AG04450 (cell line): ENCODE measurements at places on chromosomes 5 and 9. TPM values are rescaled to one million over a fixed set of nuclear protein-coding genes. Genes with fewer than 3 reads are reported as not detected.

DNA sequence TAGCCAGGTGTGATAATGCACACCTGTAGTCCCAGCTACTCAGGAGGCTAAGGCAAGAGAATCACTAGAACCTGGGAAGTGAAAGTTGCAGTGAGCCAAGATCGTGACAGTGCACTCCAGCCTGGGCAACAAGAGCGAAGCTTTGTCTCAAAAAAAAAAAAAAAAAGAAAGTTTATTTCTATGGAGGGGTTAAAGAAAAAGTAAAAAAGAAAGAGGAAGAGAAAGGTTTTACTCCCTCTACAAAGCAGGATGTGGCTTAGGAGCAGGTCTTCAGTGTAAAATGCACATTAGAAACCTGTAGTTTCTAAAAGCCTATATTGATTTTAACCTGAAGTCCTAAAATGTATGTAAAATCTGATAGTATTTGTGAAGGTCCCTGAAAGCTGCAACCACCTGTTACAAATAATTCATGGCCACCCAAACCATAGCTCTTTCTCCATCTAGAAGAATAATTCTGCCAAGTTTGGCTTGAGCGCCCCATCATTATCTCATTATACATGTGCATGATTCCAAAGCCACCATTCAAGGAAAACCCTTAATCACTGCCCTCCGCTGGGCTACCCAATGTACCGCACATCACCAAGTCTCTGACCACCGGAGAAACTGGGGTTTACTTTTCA is 3.4 kb downstream of the FNBP1 start:
- DNase-seq, result no peak

DNA sequence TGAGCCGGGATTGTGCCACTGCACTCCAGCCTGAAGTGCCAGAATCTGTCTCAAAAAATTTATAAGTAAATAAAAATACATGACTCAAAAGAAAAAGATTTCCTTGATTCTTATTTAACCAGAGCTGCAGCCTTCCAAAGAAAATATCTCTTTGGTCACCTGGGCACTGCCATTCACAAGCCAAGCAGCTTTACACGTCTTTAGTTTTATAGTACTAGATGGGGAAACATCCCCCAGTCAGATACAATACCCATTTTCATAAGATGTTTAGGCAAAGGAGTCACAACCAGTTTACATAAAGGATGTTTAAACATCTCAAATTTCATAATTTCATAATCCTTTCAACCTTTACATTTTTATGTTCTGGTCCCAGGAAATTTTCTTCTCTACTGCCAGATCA is 13.7 kb upstream of the OXCT1 start:
- no peak for DNase-seq

DNA sequence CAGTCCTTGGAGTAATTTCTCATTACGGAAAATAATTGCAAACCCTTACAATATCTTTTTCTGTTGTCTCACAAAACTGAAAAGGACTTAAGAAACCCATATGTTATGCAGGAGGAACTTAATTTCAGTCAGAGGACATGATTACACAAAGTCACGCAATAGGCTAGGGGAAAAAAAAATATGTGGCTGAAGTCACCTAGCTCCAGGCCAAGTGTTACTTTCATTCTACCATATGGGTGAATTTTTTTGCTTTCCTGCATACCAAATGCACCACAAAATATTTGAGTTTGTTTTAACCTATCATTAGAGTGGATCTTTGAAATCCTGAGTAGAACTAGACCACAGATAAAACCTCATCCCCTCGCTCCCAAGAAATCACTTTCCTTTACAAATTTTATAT is 523.5 kb downstream of the CAAP1 start:
- no peak for DNase-seq

GRCh38 chr9:38713426-38713825 is 6.5 kb downstream of the FAM240B start:
- DNase-seq, result peak; percentile 30

GRCh38 chr5:79011219-79011836 is 26.2 kb upstream of the ARSB start:
- peak; percentile 8 for DNase-seq

GRCh38 chr5:51997949-51998348 is 614.7 kb downstream of the ISL1 start:
- no peak for DNase-seq

The PHF2 gene
- 8.5 and 8.8 TPM in 2 replicates for polyA plus RNA-seq

The OCLN gene
- polyA plus RNA-seq, result 1.4 and 2.1 TPM in 2 replicates

The MEGF10 gene
- not detected in 2 replicates for polyA plus RNA-seq

The SLC36A2 gene
- polyA plus RNA-seq, result not detected in 2 replicates
